SK-N-SH (cell line): ENCODE measurements at places on chromosomes 1 and 21.
A peak's percentile ranks its signal among the peaks of the same experiment; 100 is the strongest.

DNA sequence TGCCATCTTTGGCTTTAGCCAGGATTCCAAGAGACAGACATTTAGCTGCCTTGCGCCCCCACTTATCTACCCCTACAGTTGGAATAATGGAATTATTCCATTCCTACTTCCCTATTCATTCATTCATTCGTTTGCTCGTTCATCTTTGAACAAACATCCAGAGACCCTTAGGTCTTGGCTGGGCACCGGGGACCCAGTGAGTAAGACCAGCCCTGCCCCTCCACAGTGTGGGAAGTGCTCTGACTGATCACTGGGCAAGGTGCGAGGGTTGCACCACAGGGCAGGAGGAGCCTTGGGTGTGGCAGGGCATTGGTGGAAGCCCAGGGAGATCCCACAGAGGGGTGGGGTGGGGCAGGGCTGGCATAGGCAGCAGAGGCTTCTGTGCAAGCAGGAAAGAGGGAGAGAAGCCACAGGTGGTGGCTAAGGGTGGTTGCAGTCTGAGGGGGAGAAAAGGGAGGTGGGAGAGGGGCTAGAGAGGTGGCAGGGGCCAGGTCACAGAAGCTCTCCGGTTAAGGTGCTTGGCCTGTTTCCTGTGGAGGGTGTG is 35.0 kb upstream of the TMEM61 start:
- no peak for DNase-seq

GRCh38 chr1:202521886-202522285 is 173.4 kb downstream of the PPP1R12B start:
- DNase-seq: no peak

DNA sequence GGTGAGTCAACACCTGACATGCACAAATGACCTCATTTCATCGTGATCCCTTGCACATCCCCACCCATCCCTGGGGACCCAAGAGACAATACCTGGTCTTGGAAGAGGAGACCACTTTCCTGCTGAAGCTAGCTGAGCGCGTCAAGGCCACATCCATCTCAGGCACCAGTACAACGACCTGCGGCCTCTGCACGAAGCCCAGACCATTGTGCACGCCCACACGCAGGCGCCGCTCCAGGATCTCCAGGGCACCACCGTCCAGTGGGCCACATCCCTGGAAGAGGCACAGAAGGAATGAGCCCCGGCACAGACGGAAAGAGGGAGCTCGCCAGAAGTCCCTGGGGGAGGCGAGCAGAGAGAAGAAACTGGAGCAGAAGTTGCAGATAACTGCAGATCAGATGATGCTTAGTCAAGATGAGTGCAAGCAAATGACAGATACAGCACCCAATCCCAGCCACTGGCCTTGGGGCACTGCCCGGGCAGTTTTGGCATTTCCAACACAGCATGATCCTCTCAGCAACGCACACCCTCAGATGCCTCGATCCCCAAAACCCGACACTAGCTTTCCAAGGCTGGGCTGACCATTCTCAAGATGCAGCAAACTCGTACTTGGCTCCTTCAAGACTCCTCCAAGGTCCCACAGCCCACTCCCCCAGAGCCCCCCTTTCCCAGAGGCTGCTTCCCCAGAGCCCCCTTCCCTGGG is 44.1 kb downstream of the NPHP4 start:
- no peak for DNase-seq

DNA sequence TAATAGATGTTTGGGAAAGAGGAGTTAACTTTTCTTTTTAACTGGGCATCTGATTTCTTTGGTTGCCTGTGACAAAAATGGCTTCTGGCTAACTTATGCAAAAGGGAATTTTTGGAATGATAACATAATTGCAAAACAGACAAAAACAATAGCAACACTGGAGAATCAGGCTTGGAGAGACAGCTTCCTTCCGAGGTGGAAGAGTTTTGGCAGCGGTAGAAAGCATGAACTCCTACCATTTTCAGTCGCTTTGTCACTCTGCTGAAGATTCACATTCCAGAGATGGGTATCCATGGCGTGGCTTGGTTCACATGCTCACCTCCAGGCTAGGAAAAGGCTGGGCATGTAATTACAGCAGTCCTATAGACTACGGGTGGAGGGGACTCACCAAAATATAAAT is 17.2 kb upstream of the FGGY start:
- DNase-seq: no peak

- peak; percentile 43 for DNase-seq
Measured at GRCh38 chr21:36661511-36662309, 37.2 kb upstream of the SIM2 start.
